ENCODE measurements at places on chromosomes 2 and 18. TPM values are rescaled to one million over a fixed set of nuclear protein-coding genes. Genes with fewer than 3 reads are reported as not detected.

- no peak for DNase-seq
These were observed 106.9 kb downstream of the OSR1 start for GRCh38 chr2:19251554-19251953.

DNA sequence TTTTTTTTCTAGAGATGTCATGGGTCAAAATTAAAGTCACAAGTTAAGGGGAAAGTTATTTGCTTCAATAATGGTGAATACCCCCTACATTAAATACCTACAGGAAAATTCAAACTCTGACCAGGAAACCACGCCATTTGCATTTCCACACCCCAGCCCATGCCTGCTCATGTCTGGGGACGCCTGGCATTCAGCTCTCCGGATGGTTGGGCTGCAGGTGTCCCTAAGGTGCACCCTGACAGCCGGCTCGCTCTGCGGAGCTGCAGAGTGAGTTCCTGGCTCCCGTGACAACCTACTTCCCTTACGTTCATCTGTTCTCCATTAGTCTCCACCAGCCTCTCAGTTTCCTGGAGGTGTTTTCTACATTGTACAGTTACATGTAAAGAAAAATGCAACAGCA, 122.7 kb upstream of the RIOK3 start:
- no peak for DNase-seq

DNA sequence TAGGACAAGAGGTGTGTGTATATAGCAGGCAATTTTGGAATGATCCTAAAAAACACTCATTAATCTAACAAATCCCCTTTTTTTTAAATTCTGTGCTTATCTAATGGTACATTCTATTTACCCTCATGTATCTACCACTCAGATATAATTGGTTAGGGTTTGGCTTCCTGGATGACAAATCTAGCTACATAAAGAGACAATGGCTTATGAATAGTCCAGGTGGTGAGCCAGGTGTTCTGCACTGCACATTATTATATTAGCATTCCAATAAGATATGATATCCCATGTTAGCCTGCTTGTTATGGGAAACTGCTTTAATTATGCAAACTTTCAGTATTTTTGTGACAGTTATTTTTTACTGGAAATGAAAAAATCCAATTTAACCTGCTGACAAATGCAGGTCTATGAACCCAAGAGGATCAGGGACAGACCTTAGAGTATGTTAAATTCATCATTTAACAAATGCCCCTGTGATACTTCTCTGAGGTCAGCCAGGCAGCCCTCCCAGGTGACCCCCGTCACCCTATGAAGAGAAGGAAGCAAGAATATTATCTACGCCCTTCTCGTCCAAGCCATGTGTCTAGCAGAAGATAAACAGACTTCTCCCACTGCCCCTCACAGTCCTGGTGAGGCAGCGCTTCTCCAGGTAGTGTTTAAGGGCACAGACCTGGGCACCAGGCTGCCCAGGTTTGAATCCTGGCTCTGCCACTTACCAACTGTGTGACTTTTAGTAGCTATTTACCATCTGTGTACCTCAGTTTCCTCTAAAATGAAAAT, 83.0 kb downstream of the ADD2 start:
- DNase-seq: no peak

Gene HRH4
- not detected for total RNA-seq

Gene MEIS1
- not detected for total RNA-seq

DNA sequence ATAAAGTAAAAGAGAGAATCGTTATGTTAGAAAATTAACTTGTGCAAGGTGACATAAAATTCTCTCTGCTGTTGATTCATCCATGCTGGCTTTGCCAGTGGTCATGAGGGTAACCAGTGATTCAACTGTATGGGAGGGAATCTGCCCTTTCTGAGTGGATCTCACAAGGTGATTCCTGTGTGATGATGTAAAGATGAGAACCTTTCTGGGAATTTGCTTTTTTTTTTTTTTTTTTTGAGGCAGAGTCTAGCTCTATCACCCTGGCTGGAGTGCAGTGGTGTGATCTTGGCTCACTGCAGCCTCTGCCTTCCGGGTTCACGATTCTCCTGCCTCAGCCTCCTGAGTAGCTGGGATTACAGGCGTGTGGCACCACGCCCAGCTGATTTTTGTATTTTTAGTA, 23.3 kb downstream of the RAB31 start:
- DNase-seq: no peak

- no peak for DNase-seq
These were observed 726.0 kb downstream of the DPP10 start for GRCh38 chr2:115168457-115168856.

Gene NEMP2
- 18.4 TPM for total RNA-seq

DNA sequence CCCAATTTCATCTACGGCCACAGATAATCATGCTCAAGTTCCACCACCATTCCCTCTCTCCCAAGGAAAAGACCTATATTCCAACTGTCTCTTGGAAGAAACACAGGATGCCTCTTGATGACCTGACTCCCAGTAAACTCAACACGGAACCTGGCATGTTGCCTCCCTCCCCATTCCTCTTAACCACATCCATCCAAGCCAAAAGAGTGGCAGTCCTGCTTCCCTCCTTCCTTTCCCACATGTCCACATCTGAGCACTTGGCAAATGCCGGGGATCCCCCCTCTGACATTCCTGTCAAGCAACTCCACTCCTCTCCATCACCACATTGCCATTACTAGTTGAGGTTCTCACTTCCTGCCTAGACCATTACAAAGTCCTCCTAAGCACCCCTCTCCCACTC, 49.4 kb downstream of the PID1 start:
- no peak for DNase-seq

Gene NT5C1B
- total RNA-seq: not detected

DNA sequence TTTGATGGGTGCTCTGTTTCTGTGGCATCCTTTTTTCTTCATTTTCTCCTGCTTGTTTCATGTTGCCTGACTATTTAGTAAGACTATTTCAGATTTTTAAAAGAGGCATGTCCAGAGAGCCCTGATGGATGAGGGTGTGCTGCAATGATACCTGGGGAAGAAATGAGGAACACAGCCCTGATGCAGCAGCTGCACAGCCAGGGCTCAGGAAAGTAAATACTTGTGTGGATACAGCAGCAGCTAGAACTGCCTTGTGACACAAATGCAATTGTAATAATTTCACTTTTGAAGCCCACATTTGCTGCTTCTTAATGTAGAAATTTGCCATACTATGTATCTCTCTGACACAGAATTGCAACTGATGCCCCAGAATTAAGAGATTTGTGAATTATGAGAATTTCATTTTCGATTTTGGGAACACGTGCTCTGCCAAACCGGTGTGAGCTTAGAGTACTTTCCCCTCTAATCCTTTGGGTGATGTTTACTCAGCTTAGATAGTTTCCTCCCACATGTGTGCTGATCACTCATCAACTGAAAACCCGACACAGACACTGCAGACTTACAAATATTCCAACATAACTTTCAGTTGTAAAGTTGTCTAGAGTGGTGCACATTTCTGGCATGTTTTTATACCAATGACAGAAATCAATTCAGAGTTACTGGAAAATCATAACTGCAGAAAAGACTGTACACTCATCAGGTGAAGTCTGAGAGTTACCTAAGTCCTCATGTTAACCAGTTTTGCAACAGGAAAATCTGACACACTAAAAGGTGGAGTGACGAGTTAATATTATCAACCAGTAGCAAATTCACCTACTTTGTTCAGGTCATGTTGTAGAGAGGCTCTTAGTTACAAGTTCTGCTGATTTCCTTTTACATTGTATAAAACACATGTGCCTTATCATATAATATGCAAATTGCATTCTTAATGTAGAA, 383.4 kb downstream of the CBLN2 start:
- no peak for DNase-seq

DNA sequence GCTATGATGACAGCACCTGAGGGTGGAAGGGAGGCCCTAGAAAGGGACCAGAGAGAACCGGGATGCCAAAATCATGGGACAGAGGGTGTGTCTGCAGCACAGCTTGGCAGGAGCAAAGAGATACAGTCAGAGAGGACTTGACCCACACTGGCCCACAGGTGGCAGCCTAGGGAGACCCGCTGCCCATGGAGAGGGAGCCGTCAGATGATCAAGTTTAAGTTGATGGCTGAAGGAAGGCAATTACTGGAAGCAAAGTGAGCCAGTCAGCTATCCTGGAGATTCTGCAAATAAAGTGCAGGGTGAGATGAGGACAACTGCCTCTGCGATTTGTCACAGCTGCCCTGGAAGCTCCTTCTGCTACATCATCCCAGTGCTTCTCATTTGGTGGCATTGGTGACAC, 74.0 kb downstream of the CMPK2 start:
- DNase-seq: no peak

Gene RAB6C
- total RNA-seq: not detected

DNA sequence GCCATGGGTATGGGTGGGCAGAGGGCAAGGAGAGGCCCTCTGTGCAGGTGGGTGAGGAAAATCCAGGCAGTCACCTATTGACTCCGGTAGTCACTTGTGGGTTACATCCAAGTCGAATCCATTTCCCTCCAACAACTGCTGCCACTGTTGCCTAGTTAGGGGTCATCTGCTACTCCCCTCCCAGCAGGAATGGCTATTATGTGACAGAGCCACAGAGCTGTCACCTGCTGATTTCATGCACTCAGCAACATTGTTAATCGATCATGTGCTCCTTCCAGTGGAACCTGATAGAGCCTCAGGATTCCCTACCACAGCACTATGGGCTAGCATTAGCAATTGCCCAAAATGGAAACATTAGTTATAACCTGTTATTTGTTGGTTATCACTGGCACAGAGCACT, 31.4 kb downstream of the POLR1A start:
- DNase-seq: no peak

DNA sequence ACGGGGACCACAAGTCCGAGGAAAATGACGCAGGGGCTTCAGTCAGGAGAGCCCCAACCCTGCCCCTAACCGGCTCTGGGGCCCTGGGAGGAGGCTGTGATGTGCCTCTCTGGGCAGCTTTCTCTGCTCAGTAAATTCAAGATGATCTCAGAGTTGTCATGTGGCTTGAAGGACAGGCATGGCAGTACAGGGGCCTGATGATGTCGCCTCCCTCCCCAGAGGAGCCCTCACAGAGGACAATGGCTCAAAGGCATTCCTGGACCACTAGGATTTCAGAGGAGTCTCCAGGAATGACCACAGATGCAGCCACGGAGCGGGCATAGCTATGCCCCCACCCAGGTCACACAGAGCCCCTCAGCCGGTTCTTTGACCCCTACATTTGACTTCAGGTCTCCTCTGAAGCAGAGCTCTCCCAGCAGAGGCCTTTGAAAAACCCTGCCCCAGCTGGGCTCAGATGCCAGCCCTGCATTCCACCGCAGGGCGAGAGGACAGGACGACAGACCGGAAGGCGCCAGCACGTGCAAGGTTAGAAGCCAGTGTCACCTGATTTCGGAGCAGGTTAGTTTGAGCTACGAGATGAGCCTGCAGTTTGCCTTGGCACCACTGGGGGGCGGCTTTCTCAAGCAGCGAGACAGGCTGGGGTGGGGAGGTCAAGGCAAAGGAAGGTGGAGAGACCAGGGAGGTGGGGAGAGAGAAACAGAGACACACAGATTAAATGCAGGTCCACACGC, 39.2 kb downstream of the BIN1 start:
- peak; percentile 81 for DNase-seq

Gene SERPINB13
- total RNA-seq: not detected

- no peak for DNase-seq
These were observed 139.0 kb upstream of the ETAA1 start for GRCh38 chr2:67258122-67258521.

Gene CENPA
- 58.1 TPM for total RNA-seq

GRCh38 chr2:21358976-21359375, 235.2 kb downstream of the TDRD15 start:
- no peak for DNase-seq

DNA sequence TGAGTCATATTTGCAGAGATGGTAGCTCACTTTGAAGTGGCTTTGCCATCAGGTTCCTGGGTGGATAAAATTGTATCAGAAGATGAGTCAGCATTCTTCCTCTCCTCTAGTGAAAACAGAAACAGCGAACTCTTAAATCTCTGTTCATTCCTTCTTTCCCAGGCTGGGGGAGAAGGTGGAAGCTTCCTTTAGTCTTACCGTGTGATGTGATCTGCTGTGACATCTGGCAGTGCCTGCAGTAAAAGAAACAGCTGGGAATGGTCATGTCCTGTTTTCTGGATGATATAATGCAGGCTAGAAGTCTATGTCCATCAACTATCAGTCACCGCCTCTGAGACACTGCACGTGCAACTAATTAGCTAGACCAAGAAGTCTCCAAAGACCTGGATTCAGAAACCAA, 171.6 kb downstream of the VAPA start:
- no peak for DNase-seq

Gene LYPD1
- total RNA-seq: not detected

GRCh38 chr2:189587780-189588179, 7.2 kb upstream of the SLC40A1 start:
- DNase-seq: no peak

Gene SGPP2
- 0.11 TPM for total RNA-seq

Gene IGFBP5
- total RNA-seq: 0.18 TPM

Gene MYL12A
- total RNA-seq: 901 TPM

GRCh38 chr2:239895669-239896068, 129.5 kb downstream of the NDUFA10 start:
- DNase-seq: no peak

DNA sequence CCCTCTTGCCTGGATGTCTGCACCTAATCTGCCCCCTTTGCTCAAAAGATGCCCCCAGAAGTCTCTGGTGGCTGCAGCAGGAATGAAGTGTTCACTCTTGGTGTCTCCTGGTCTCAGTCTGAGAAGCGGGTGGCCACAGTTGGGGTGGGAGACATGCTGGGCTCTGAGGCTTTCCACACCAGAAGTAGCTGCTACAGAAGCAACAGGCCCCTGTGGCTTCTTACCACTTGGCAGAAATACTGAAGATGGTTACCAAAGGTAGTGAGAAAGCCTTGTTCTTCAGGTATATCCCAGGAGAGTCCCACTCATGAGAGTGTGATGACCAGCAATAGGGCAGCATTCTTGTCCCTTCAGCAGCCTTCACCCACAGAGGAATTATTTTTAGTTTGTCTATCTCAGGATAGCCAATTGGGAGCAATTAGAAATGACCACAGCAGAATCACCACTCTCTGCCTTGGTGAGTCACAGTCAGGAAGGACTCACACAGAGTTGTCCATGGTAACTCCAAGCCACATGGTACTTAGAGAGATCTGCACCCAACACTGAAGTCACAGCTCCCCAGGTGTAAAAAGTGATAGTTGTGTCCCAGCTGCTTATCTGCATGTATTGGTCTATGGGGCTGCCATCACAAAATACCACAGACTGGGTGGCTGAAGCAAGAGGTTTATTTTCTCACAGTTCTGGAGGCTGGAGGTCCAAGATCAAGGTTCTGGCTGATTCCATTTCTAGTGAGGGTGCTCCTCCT, 169.8 kb upstream of the ID2 start:
- no peak for DNase-seq

Gene CHST9
- not detected for total RNA-seq

- no peak for DNase-seq
These were observed 4.6 kb upstream of the ATOH8 start for GRCh38 chr2:85748985-85749875.

- DNase-seq: no peak
These were observed 93.6 kb downstream of the FTCDNL1 start for GRCh38 chr2:199757233-199757870.

Gene HOXD12
- total RNA-seq: not detected

Gene ZC3H6
- 9.0 TPM for total RNA-seq

Data from activated CD8-positive, alpha-beta T cell treated with anti-CD3 and anti-CD28 coated beads, Interleukin-2, amount 10 ng/mL, durations not matched to agents 7 days and 5 days (primary cell).